ENCODE measurements at places on chromosomes 1 and 21. TPM values are rescaled to one million over a fixed set of nuclear protein-coding genes. Genes with fewer than 3 reads are reported as not detected.

CR2 gene
- not detected for total RNA-seq

CCDC185 gene
- total RNA-seq: not detected

CD5L gene
- not detected for total RNA-seq

KLHDC7A gene
- total RNA-seq: not detected

KCNK2 gene
- 15.9 TPM for total RNA-seq

LRRC3 gene
- total RNA-seq: 0.37 TPM

KCNH1 gene
- 0.22 TPM for total RNA-seq

UTS2 gene
- total RNA-seq: not detected

LCE2B gene
- total RNA-seq: not detected

SPATA17 gene
- 0.50 TPM for total RNA-seq

OR2L8 gene
- 0.25 TPM for total RNA-seq

BARHL2 gene
- total RNA-seq: not detected

CCDC30 gene
- total RNA-seq: 0.55 TPM

MCOLN2 gene
- 2.7 TPM for total RNA-seq

NID1 gene
- total RNA-seq: 113 TPM

CDA gene
- total RNA-seq: 4.0 TPM

NBPF6 gene
- total RNA-seq: not detected

LORICRIN gene
- not detected for total RNA-seq

TIE1 gene
- total RNA-seq: 67.9 TPM

KAZN gene
- 3.6 TPM for total RNA-seq

KCNJ10 gene
- not detected for total RNA-seq

OLFM3 gene
- not detected for total RNA-seq

HFM1 gene
- total RNA-seq: 0.87 TPM

CLEC20A gene
- not detected for total RNA-seq

KANK4 gene
- not detected for total RNA-seq

KRTAP19-8 gene
- total RNA-seq: not detected

BMP8B gene
- under 0.01 TPM for total RNA-seq

ADAMTSL4 gene
- 2.1 TPM for total RNA-seq

DNAJC11 gene
- total RNA-seq: 28.9 TPM

AKNAD1 gene
- total RNA-seq: not detected

IL10 gene
- total RNA-seq: not detected

GPR61 gene
- 0.25 TPM for total RNA-seq

USP33 gene
- total RNA-seq: 92.5 TPM

LCE6A gene
- total RNA-seq: not detected

IARS2 gene
- total RNA-seq: 113 TPM

TMEM240 gene
- total RNA-seq: 7.2 TPM

NTRK1 gene
- not detected for total RNA-seq

All from uterine smooth muscle cell (primary cell).